ENCODE measurements at places on chromosomes 4 and X. TPM values are rescaled to one million over a fixed set of nuclear protein-coding genes. Genes with fewer than 3 reads are reported as not detected.
A peak's percentile ranks its signal among the peaks of the same experiment; 100 is the strongest.

The SPACA5 gene
- not detected for total RNA-seq

The TRO gene
- 46.2 TPM for total RNA-seq

The CLNK gene
- not detected for total RNA-seq

The PNMA3 gene
- 14.4 TPM for total RNA-seq

The NIPAL1 gene
- total RNA-seq: 14.5 TPM

DNA sequence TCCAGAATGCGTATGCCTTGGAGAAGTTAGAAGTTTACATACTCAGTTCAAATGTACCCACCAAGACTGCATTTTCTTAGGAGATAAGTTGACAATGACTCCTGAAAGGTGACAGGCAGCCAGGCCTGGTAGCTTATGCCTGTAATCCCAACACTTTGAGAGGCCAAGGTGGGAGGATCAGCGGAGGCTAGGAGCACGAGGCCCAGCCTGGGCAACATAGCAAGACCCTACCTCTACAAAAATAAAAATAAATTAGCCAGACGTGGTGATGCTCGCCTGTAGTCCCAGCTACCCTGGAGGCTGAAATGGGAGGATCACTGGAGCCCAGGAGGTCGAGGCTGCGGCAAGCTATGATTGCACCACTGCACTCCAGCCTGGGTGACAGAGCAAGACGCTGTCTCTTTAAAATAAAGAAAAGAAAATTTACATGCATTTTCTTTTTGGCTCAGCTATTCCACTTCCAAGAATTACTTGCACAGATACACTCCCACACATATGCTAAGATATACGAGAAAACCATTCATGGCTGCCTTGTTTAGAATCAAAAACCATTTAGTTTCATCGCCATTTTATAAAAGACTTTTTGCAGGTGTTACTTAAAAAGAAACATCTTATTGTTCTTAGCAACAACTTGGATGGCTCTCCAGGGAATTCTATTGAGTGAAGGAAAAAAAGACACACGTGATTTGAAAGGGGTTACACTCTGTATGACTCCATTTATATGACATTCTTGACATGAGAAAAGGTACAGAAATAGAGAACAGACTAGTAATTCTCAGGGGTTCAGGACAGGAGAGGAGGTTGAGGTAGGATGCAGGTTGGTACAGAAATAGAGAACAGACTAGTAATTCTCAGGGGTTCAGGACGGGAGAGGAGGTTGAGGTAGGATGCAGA, 66.3 kb downstream of the DHRSX start:
- H3K27ac ChIP-seq: no peak overlapping the region
- DNase-seq: no peak
- peaks cover 3% of the 10 kb centered on the region for H3K36me3 ChIP-seq
- no peaks in the 10 kb centered on the region for H3K4me1 ChIP-seq
- H3K27me3 ChIP-seq: no peaks in the 10 kb centered on the region

DNA sequence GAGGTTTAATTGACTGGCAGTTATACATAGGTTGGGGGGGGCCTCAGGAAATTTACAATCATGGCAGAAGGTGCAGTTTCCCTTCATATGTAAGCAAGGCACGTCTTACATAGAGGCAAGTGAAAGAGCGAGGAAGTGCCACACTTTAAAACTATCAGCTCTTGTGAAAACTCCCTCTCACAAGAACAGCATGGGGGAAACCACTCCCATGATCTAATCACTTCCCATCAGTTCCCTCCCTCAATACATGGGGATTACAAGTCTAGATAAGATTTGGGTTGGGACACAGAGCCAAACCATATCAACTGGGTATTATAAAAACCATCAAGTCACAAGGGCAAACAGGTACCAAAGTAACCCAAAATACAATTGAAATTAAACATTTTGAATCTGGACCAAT, 182.0 kb upstream of the FAT4 start:
- H3K4me3 ChIP-seq: no peak overlapping the region
- DNase-seq: no peak
- no peaks in the 10 kb centered on the region for H3K36me3 ChIP-seq
- no peak overlapping the region for H3K27ac ChIP-seq
- H3K4me1 ChIP-seq: no peaks in the 10 kb centered on the region

DNA sequence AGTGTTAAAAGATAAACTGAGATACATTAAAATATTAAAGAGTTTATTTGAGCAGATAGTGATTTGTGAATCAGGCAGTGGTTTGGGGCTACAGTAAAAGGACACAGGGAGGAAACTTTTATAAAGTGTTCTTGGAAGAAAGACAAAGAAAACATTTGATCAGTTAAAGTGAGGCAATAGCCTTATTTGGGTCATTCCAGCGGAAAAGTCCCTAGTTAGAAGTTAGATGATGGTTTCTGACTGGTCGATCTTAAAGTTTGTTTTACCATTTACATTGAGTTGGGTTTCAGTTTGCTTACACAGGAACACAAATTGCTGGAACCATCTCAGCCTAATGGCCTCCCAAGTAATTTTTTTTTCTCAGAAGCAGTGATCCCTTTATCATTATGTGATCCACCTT, 69.7 kb downstream of the PPP1R2C start:
- no peak overlapping the region for H3K4me3 ChIP-seq
- H3K27me3 ChIP-seq: no peaks in the 10 kb centered on the region
- H3K36me3 ChIP-seq: no peaks in the 10 kb centered on the region
- H3K4me1 ChIP-seq: no peaks in the 10 kb centered on the region
- H3K27ac ChIP-seq: no peak overlapping the region

DNA sequence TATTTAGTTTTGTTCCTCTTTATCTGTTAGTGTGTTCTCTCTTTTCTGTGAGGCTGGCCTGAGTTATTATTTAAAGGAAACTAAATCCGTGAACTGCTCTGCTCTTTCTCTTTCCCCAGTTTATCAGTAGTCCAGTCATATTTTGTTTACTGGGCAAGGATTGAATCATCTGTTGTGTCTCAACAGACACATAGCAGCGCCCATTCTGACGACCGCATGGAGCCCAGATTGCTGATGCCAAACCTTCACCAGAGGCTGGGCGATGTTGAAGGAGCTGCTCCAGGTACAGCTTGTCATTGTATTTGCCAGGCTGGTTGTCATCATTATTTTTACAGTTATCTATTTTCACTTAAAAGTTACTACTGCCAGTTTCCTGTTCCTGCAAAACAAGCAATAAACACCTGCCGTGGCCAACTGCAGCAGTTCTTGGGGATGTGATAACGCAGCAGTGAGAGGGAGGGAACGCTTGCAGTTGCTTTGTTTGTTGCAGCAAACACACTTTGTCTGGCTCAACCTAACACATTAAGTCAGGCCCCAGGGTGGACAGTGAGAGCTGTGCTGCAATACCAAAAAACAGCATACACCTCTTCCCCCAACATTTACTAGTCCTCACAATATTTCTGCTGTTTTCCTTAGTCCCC, 10.1 kb downstream of the REELD1 start:
- H3K36me3 ChIP-seq: no peaks in the 10 kb centered on the region
- H3K27ac ChIP-seq: no peak overlapping the region
- DNase-seq: peak; percentile 26

- no peaks in the 10 kb centered on the region for H3K36me3 ChIP-seq
- no peak overlapping the region for H3K4me3 ChIP-seq
- no peak for DNase-seq
- H3K27me3 ChIP-seq: no peaks in the 10 kb centered on the region
- no peaks in the 10 kb centered on the region for H3K4me1 ChIP-seq
These were observed 487.1 kb downstream of the TECRL start for GRCh38 chr4:63922146-63922545.

- H3K36me3 ChIP-seq: no peaks in the 10 kb centered on the region
- H3K27ac ChIP-seq: no peak overlapping the region
- peaks cover 13% of the 10 kb centered on the region for H3K4me1 ChIP-seq
- no peak overlapping the region for H3K4me3 ChIP-seq
- no peak for DNase-seq
- no peaks in the 10 kb centered on the region for H3K27me3 ChIP-seq
These were observed 33.1 kb downstream of the ERVMER34-1 start for GRCh38 chr4:52718123-52718522.

DNA sequence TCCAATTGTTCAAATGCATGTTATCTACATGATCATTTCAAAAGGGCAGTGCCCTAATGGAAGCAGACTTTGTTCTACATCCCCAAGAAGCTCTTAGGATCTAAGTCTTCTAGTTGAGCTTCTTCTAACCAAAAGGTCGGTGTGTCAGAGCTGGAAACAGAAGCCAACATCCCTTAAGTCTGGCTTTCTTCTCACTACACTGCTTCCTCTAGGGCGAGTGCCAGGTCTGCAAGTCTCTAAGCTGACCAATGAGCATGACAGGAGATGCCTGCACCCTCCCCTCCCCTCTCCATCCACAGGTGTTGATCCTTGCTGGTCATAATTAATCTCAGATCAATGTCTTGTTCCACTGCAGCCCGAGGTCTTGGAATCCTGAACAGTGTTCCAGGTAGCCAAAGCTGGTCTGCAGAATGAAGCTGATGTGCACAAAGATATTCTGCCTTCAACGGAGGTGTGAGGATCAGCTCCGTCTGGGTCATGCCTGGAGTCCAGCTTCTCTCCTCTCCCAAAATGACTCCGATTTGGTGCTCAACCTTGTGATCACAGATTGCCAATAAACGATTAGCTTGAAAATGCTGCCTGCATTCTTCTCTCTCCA, 44.1 kb downstream of the WDR1 start:
- no peak overlapping the region for H3K27ac ChIP-seq
- H3K4me3 ChIP-seq: no peak overlapping the region
- no peaks in the 10 kb centered on the region for H3K27me3 ChIP-seq
- no peaks in the 10 kb centered on the region for H3K36me3 ChIP-seq

DNA sequence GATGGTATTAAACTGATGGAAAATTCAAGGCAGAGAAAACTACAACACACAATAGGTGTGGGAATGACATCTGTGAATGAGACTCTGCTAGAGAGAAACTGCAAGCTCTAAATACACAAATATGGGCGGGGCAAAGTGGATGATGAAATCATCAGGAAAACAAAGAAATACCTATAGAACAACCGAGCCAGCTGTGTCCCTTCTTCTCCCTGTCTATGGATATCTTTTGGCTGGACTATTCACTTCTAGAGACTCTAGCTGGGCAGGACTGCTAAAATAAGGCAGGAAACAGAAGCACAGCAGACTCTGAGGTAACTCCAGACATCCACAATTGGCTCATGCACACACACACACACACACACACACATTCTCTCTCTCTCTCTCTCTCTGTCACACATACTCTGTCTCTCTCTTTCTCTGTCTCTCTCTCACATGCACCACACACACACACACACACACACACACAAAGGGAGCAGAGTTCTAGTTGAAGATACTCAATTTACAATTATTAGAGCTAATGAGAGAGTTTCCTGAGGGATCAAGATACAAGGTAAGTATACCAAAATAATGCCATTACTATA, 27.2 kb upstream of the EDNRA start:
- H3K36me3 ChIP-seq: no peaks in the 10 kb centered on the region
- peaks cover 2% of the 10 kb centered on the region for H3K4me1 ChIP-seq
- DNase-seq: peak; percentile 24
- H3K27me3 ChIP-seq: no peaks in the 10 kb centered on the region
- H3K4me3 ChIP-seq: no peak overlapping the region
- H3K27ac ChIP-seq: no peak overlapping the region

GRCh38 chr4:137998666-137999429, 243.3 kb downstream of the SLC7A11 start:
- no peak overlapping the region for H3K27ac ChIP-seq
- no peaks in the 10 kb centered on the region for H3K4me1 ChIP-seq
- DNase-seq: no peak
- H3K4me3 ChIP-seq: no peak overlapping the region

GRCh38 chrX:13491061-13491460, 78.3 kb upstream of the EGFL6 start:
- no peaks in the 10 kb centered on the region for H3K36me3 ChIP-seq
- peaks cover 5% of the 10 kb centered on the region for H3K4me1 ChIP-seq

GRCh38 chr4:52545099-52546069, 113.7 kb downstream of the USP46 start:
- peak; percentile 84 for DNase-seq
- H3K4me3 ChIP-seq: no peak overlapping the region
- H3K27me3 ChIP-seq: no peaks in the 10 kb centered on the region

DNA sequence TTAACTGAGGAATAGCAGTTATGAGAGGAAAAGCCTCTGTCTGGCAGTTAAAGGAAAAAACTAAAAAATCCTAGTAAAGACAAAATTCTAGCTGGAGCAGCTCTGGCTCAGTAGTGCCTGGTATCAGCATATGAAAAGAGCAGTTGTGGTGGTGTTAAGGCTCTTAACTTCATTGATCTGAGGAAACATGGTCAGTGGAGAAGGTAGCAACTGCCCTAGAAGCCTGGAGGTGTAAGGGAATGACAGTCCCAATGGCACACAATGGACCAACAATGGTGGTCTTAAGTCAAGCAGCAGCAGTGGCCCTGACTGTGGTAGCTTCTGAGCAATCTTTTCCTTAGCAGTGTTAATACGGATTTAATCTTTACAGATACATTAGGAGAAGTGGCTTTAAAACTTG, 189.6 kb upstream of the POF1B start:
- no peaks in the 10 kb centered on the region for H3K27me3 ChIP-seq
- DNase-seq: no peak
- no peak overlapping the region for H3K27ac ChIP-seq
- H3K4me3 ChIP-seq: no peak overlapping the region

DNA sequence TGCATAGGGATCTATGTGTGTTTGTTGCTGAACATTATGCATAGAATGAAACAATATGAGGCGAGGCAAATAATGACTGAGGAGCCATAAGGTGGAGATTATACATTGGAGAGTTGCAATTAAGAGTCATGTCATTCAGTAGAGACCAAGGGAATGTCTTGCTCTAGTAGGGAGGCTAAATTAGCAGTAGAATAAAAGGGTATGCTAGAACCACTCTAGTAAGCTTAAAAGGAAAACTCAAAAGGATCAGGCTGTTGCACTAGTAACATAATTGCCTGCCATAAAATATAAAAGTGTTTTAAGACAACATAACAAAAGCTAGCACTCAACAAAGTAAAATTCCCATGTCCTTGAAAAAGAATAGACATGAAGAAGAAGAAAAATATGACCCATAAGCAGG, 586.2 kb upstream of the DIAPH2 start:
- H3K27me3 ChIP-seq: no peaks in the 10 kb centered on the region
- H3K4me3 ChIP-seq: no peak overlapping the region
- no peak overlapping the region for H3K27ac ChIP-seq
- no peak for DNase-seq

DNA sequence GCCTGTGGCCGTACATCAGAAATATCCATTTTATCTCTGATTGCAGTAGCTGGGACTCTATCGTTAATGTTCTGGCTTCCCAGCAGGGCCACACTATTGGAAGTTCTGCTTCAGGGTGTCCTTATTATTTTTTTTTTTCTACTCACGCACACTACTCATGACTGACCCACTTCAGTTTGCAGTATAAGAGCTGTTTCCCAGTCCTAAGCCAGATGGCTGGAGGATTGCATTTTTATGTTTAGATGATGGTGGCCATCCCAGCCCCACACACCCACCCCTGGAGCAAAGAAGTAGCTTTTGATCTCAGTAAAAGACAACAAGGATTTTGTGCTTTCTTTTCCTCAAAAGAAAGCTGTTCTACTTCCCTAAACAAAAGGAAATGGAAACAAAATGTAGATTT, 557.0 kb upstream of the GALNTL6 start:
- no peak overlapping the region for H3K27ac ChIP-seq
- no peak for DNase-seq
- no peaks in the 10 kb centered on the region for H3K4me1 ChIP-seq
- H3K36me3 ChIP-seq: no peaks in the 10 kb centered on the region

- no peak overlapping the region for H3K4me3 ChIP-seq
- H3K36me3 ChIP-seq: no peaks in the 10 kb centered on the region
- H3K27ac ChIP-seq: no peak overlapping the region
- DNase-seq: no peak
- H3K27me3 ChIP-seq: no peaks in the 10 kb centered on the region
These were observed 1766.3 kb upstream of the PCDH10 start for GRCh38 chr4:131382839-131383238.
